ENCODE measurements at places on chromosomes 4 and X. TPM values are rescaled to one million over a fixed set of nuclear protein-coding genes. Genes with fewer than 3 reads are reported as not detected.

Gene PABPC1L2B
- not detected for total RNA-seq

Gene FRMD7
- not detected for total RNA-seq

GRCh38 chrX:44400588-44400987 is 57.1 kb upstream of the EFHC2 start:
- H3K27ac ChIP-seq: no peak overlapping the region
- no peaks in the 10 kb centered on the region for H3K36me3 ChIP-seq
- no peak overlapping the region for H3K4me3 ChIP-seq
- H3K27me3 ChIP-seq: no peaks in the 10 kb centered on the region

GRCh38 chr4:23789762-23790161 is 100.1 kb downstream of the PPARGC1A start:
- no peaks in the 10 kb centered on the region for H3K4me1 ChIP-seq
- H3K27ac ChIP-seq: no peak overlapping the region
- H3K27me3 ChIP-seq: no peaks in the 10 kb centered on the region

GRCh38 chrX:31266203-31267076 is 194.6 kb upstream of the FTHL17 start:
- peak; percentile 5 for DNase-seq
- H3K27ac ChIP-seq: peak overlapping the region; percentile 19

DNA sequence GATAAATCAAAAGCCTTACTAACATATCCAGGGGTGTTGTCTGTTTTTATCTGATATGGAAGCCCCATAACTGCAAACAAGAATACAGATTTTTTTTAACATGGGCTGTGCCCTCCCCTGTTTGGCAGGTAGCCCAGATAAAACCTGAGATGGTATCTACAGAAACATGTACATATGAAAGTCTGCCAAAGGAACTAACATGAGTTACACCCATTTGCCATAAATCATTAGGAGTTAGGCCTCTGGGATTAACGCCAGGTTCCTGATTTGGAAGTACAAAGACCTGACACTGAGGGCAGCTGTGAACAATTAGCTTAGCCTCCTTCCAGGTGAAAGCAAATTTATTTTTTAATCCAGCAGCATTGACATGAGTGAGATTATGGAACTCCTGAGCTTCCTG is 264.3 kb downstream of the TECRL start:
- H3K27ac ChIP-seq: no peak overlapping the region
- no peak overlapping the region for H3K4me3 ChIP-seq
- no peaks in the 10 kb centered on the region for H3K4me1 ChIP-seq
- H3K27me3 ChIP-seq: no peaks in the 10 kb centered on the region
- H3K36me3 ChIP-seq: no peaks in the 10 kb centered on the region

DNA sequence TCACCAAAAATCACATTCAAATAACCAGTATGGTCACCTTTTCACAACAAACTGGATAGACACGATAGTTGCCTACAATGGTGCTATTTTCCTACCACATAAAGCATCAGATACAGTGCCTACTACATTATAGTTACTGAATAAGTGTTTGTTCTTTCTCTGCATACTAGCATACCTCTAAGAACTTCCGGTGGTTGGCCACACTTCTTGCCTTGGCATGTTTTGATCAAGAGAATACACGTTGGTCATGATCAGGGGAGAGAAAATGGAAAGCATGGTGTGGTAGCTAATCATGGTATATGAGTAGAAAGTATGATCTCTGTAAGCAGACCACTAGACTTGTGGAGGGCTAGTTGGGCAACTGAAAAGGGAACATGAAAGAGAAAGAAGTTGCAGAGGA is 322.8 kb upstream of the DIAPH2 start:
- DNase-seq: no peak
- no peak overlapping the region for H3K4me3 ChIP-seq
- no peaks in the 10 kb centered on the region for H3K27me3 ChIP-seq
- no peak overlapping the region for H3K27ac ChIP-seq
- H3K4me1 ChIP-seq: no peaks in the 10 kb centered on the region

GRCh38 chr4:144185086-144185485 is 44.6 kb upstream of the GYPA start:
- H3K4me1 ChIP-seq: peaks cover 5% of the 10 kb centered on the region
- H3K27ac ChIP-seq: no peak overlapping the region
- no peak for DNase-seq
- no peaks in the 10 kb centered on the region for H3K36me3 ChIP-seq
- peaks cover 18% of the 10 kb centered on the region for H3K27me3 ChIP-seq
